CD4-positive, alpha-beta T cell treated with Interleukin-12 subunit alpha and Interleukin-12 subunit beta, for 1 hour (primary cell): ENCODE measurements at places on chromosomes 2 and 18.
A peak's percentile ranks its signal among the peaks of the same experiment; 100 is the strongest.

DNA sequence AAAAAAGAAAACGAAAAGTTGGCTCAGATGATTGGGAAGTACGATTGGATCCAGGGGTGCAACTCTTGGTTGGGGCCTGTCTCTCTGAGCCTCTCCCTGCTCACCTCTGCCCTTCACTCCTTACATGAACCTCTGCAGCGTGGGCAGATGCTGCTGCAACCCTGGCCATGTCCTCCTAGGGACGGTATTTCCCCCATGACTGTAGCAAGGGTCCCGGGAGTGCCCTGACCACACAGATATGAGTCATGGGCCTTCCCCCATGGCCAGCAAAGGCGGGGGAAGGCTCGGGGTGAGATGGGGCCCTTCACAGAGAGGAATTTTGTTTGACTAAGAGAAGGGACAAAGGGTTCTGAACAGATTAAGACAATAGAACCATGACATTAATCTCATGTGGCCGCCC lies 129.0 kb downstream of the NCK2 start:
- DNase-seq = peak; percentile 69

GRCh38 chr2:80117401-80117800 lies 187.2 kb downstream of the LRRTM1 start:
- DNase-seq = no peak

- no peak for DNase-seq
These were observed 126.2 kb downstream of the PDE1A start for GRCh38 chr2:182300608-182301007.

GRCh38 chr2:213640738-213641425 lies 356.6 kb downstream of the SPAG16 start:
- DNase-seq = no peak

- DNase-seq = no peak
These were observed 53.9 kb downstream of the INO80D start for GRCh38 chr2:206031950-206032567.

DNA sequence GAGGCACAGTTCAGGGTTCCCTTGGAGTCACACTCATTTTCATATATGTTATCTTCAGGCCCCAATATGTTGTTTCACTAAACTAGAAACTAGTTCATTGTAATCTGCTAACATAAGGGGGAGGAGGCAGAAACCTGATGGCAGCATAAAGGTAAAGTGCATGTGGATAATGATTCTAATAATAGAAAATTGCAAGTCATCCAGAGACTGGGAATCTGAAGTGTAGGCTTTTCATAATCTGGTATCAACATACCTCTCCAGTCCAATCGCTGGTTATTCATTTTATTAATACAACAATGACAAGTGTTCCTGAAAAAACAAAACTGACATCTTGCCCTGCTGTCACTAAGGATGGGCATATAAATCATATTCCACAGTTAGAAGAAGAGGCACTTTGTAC lies 326.3 kb upstream of the ZNF804A start:
- DNase-seq = no peak

- DNase-seq = no peak
These were observed 1615.3 kb upstream of the ZEB2 start for GRCh38 chr2:146135245-146135644.

- no peak for DNase-seq
These were observed 6.3 kb downstream of the YES1 start for GRCh38 chr18:805755-806110.

- DNase-seq = no peak
These were observed 7.0 kb downstream of the ZSWIM2 start for GRCh38 chr2:186841940-186842339.

DNA sequence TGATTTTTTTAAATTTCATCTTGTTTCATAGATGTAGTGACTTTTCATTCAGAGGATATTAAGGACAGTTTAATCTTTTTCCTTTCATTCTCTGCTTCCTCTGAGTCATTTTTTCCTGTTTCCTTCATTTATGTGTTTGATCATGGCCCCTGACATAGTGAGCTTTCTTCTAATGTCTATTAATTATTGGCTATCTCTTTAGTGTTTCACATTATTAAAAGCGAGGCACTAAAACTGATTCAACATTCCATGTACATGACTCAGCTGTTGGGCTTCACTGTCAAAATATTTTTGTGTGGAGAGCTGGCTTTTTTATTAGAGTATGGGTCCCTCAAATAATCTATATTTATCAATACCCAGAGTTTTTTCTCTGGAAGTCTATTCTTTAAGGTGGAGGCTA lies 125.8 kb downstream of the THSD7B start:
- DNase-seq = no peak

DNA sequence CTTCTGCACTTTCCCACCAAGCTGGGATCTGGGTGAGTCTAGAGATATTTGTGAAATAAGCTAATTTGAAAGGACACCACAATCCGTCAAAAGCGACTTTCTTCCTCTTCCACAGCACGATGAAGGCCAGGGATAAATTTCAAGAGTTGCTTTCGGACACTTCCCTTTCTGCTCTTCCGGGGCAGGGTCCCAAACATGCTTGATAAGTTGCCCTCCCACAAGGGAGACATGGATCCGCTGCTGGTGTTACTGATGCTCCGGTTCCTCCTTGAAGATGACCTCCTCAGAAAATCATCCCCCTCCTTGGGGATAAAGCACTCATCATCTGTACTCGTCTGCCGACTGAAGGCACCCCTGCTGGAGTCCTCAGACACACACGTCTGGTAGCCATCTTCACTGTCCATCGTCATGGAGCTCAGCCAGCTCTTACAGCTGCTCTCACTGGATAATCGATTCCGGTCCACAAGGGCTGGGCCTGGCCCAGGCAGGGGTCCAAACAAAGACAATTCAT lies 28.2 kb downstream of the CYTIP start:
- no peak for DNase-seq

DNA sequence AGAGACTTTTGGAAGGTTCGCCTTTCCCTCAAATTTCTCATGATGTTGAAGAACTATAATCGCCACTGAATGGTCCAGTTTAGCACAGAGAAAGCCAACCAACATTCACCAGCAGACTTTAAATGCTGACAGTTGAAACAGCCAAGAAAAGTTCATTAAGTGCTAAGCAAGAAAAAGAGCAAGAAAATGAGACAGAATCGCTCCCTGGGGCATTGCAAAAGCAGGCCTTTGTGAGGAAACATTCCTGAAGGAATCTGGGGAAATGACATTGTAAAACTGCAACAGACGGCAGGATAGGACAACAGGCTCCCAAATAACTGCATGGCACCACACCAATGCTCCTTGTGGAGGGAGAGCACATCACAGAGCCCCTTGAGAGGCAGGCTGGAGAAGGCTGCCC lies 269.3 kb upstream of the ID2 start:
- DNase-seq = no peak

GRCh38 chr2:228747483-228747882 lies 523.6 kb downstream of the PID1 start:
- no peak for DNase-seq
